HAP-1 (cell line): ENCODE measurements at places on chromosomes 7 and 10.

DNA sequence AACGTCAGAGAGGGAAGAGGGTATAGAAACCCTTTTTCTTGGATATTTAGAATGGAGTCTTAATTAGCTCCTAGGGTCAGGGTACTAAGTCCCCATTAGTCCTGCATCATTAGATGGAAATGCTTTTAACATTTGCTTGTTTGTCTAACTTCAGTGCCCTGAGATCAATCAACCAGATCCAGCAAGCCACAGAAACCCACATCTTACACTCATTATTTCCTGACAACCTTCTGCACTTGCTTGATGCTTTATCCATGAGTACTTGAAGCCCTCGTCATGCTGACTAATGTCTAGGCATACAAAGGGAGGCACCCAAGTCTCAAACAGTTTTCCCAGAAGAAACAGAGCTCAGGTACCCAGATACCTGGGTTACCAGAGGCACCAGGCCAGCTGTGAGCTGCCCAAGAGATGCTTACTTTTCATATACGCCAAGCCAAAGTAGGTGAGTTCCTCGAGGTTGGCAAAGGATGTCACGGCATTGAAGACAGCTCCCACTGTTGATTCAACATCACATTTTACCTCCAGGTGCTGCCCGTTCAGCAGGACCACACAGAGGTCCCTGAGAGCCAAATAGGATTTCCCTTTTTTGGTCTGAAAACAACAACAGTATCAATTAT is 42.7 kb downstream of the FRMPD2 start:
- no peak for DNase-seq

- DNase-seq, result no peak
Observed at GRCh38 chr7:98702021-98702420, 84.9 kb downstream of the NPTX2 start.

- no peak for DNase-seq
Observed at GRCh38 chr7:118202061-118202460, 18.1 kb downstream of the LSM8 start.

DNA sequence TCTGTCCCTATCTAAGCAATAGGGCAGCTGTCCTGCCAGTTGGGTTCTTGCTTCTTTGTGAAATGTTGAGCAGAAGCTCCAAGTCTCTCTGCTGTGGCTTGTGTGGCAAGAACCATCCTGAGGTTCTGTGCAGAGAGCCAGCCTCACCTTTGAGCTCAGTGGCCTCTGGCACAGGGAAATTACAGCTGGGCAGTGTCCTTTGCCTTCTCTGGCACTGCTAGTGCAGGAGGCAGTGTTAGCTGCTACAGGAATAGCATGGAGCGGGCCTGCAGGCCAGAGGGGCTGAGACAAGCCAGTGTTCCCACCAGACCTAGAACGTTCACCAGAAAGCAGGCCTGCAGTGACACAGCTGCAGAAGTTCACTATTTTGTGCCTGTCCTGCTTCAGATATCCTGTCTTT is 1.8 kb downstream of the PRXL2A start:
- no peak for DNase-seq

DNA sequence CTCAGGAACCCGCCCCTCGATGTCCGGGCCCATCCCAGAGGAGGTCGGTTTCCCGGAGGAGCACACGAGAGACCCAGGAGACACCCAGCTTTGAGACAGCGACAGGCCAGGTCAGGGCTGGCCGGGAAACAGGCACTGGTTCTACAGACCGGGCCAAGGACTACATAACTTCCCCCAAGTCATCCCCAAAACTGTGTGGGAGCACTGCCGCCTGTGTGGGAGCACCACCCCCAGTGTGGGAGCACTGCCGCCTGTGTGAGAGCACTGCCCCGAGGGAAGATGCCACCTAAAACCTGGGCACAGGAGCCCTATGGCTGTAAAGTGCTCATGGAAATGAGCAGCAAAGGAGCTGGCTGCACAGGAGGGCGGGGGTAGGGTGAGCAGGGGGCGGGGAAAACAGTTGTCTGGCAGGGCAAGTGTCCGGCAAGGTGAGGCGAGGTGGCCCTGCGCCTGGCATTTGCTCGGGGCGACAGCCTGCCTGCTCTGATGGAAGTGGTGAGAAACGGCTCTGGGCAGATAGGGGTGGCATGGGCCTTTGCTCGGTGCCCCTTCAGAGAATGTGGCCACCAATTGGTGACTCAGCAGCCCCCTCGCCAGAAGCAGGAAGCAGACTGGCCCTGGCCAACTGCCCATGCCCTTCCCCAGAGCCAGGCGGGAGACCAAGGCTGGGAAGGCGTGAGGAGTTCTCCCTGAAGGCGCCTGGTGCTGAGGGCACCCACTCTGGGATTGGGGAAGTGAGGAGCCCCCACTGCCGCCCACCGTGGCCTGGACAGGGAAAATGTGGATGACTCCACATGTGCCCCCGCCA is 26.2 kb downstream of the PAPOLB start:
- DNase-seq, result no peak

DNA sequence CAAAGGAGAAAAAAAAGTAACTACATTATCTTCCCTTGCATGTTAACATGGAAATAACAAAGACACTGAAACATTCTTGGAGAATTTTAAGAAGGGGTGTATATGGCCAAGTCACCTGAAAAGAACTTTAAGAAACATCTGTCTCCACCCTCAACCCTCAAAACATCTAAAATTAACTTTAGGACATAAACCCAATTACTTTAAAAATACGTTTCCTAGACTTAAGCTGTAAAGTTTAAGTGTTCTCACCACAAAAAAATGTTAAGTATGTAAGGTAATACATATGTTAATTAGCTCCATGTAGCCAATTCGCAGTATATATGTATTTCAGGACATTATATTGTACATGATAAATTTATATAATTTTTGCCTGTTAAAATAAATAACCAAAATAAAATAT is 71.1 kb upstream of the GLCCI1 start:
- DNase-seq, result peak; percentile 63

DNA sequence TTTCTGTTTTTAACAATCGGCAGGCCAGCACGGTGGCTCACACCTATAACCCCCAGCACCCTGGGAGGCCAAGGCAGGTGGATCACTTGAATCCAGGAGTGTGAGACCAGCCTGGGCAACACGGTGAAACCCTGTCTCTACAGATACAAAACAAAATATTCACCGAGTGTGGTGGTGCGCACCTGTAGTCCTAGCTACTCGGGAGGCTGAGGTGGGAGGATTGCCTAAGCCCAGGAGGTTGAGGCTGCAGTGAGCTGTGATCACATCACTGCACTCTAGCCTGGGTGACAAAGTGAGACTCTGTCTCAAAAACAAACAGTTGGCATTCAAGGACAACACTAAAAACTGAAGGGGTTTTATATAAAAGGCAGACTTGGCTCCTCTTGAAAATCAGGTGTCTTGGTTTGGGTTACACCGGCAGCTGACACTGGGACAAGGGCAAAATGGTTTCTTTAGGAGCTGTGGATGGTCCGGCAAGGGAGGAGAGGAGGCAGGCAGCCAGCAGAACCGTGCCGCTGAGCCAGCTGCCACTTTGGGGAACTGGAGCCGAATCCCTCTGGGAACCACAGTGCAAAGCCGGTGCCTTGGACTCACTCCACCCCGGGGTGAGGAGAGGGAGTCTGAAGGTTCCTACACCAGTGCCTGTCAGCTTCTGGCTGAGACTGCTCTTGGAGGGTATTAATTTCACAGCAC is 52.6 kb downstream of the CHST3 start:
- no peak for DNase-seq

- no peak for DNase-seq
Observed at GRCh38 chr10:4111643-4112042, 326.6 kb upstream of the KLF6 start.

- DNase-seq, result peak; percentile 28
Observed at GRCh38 chr7:71733107-71733870, 601.3 kb downstream of the GALNT17 start.

DNA sequence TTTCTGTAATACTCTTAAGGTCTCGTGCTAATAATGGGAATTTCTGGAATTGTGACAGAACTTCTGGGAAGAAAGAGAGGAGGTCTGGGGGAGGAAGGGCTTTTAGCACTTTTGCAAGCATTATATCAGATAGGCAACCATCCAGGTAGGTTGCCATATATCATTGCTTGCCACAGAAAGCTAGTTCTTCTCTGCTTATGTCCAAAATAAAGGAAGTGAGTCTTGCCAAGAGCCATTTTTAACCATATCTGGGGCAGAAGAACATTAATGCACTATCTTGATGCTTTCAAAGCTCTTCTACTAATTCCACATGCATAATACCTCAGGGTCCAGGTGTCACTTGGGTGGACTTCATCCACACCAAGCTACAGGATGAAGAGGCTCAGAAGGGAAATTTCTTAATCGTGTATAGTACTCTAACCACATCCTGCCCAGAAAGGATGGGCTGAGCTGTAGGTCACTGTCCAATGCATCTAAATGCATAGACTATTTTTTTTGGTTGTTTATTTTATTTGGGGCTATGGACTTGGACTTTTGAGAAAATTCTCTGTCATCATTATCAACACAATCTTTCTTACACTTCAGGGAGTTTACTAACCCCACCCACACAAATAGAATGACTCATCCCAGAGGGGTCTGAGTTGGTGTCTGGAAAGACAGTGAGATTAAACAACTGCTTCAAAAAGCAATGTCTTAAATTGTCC is 68.9 kb upstream of the ADO start:
- no peak for DNase-seq

DNA sequence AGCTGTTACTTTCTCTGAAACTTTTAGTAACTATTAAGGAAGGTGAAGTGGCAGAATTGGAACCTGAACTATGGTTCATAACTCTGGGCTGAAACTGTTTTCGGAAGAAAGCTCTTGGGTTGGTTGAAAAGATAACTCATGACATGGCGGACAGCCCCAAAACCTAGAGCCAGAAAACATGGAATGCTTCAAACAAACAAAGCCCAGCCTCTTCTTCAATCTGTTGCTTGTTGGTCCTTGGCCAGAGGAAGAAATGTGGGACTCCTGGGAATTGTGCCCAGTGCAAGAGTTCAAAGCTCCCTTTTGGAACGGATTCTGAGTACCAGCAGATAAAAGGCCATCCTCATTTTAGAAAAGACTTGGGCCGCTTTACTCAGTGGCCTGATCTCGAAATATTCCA is 52.9 kb upstream of the CACNB2 start:
- no peak for DNase-seq

GRCh38 chr10:21368022-21368582 is 157.4 kb downstream of the SKIDA1 start:
- DNase-seq, result no peak

DNA sequence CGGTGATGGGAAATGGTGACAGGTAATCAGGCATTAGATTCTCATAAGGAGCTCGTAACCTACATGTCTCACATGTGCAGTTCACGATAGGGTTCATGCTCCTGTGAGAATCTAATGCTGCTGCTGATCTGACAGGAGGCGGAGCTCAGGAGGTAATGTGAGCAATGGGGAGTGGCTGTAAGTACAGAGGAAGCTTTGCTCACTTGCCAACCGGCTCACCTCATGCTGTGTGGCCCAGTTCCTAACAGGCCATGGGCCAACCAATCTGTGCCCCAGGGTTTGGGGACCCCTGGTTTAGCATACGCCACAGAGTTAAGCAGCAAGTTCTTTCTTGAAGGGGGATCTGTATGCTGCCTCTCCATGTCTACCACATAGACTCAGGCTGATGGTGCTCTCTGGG is 133.1 kb downstream of the IQUB start:
- DNase-seq, result no peak

- DNase-seq, result no peak
Observed at GRCh38 chr10:114584419-114584818, 73.7 kb downstream of the ABLIM1 start.

DNA sequence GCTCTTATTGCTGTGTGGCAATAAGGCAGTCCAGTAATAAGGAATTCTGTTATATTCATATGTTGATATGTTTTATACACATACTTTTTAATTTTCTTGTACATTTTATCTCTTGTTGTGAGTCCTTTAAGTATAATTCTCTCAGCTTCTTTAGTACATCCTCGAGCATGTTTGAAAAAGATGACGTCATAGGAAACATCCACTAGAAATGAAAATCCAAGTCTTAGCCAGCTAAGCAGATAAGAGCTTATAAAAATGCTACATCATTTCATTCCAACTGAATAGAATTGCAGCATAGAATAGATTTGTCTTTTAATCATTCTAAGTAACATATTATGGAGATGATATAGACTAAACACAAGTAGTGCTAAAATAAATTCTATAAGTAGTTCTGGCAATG is 283.7 kb upstream of the FZD1 start:
- no peak for DNase-seq

DNA sequence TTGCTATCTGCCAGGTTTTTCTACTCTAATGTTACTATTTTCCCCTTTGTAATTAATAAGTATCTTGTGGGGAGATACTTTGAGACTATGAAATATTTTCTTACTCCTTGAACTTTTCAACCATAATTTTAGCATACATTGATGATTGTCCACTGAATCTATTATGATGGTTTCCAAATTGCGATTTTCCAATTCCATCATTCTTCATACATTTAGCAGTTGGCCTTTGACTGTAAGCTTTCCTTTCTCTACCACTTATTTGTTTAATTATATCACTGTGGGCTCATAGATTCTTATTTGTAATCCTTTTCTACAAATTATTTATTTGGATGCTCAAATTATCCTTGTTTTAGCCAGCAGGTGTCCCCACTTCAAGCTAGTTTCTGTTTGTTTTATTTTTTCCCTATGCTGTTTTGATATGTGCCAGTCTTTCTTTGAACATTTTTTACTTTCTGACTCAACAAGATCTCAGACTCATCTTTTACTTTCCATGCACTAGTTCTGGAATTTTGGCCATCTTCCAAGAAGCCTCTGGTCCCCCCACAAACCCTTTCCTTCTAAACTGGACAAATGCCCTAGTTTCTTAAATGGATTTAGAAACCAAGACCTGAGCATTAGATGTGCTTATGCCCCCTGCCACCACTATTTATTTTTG is 11.4 kb upstream of the MRPS16 start:
- DNase-seq, result no peak

GRCh38 chr7:86664486-86664885 is 20.8 kb downstream of the GRM3 start:
- no peak for DNase-seq

DNA sequence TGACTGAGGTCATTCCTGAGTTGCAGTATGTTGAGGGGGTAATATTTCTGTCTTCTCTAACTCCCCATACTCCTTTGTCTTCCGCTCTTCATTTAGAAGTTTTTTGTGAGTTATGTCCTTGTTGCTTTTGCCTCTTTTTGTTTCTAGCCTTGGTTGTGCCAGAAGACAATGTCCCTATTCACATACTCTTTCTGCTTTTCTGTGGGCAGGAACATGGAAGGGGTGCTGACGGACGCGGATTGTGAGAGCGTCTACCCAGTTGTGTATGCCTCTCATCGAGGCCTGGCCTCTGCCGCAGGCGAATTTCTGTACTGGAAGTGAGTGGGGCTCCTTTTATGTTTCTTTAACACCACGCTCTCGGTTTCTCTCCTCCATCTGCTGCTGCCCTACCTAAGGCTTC is 20.5 kb downstream of the STAG3 start:
- DNase-seq, result no peak

GRCh38 chr7:156919132-156919713 is 26.2 kb upstream of the LMBR1 start:
- DNase-seq, result no peak

DNA sequence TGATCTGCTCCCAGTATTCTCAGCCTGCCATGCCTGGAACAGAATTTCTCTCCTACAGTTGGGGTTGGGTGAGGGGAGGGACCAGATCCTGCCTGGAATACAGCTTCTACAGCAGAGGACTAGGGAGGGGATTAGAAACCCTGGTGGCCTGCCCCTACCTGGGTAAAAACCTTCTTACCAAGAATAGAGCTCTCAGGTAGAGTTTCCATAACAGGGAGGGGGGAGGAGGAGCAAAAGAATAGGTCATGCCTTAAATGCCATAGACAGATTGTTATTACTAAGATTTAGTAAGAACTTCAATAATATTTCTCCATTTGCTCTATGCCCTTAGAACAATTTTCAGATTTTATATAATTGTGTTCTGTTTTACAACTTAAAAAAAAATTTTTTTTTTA is 33.5 kb upstream of the TSPAN33 start:
- DNase-seq, result no peak
